ENCODE measurements at places on chromosomes 3 and 15.

DNA sequence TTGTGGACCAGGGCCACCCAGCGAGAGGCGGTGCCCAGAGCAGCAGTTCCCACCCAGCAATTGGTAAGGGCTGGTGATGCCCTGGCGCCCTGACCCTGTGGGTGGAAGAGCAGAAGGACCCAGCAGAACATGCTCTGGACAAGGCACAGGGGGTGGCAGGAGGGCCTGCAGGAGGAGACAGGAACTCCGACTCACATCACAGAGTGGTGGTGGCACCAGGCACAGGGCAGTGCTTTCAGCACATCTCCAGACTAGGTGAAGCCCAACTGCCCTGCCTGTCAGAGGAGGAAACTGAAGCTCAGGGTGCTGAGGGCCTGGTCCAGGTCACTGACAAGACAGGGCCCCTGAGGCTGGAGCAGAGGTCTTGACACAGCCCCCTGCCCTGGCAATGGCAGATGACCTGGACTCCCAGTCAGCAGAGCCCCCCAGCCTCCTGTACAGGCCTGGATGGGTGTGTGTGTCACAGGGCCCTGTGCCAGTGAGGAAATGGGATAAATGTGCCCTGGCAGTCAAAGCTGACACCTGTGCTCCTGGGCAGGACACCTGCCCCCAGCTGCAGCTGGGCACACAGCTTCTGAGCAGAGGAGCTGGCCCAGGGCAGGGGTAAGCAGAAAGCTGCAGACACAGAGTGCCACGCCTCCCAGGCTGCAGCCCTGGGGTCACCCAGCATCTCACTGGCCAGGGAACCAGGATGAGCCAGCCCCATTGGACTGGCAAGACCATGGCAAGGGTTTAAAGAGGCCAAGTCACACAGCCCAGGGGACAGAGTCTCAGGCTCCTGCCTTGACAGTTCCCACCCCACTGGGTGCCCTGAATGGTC, 11.4 kb downstream of the KLF15 start:
- no peak for DNase-seq

DNA sequence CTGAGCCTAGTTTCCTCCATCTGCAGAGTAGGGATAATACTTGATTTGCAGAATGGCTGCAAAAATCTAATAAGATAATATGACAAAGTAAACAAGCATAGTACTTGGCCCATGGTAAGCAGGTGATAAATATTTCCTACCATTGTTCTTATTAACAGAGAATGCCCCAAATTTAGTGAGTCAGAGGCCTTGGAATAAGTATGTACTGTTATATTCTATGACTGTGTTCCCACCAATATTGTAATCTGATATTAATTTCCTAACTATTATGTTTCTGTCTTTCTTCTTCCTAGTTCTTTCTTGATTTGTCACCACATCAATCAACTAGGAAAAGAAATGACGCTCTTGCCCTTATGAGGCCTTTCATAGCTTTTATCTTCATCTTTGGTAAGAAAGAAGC, 178.4 kb upstream of the SLC2A2 start:
- no peak for DNase-seq

DNA sequence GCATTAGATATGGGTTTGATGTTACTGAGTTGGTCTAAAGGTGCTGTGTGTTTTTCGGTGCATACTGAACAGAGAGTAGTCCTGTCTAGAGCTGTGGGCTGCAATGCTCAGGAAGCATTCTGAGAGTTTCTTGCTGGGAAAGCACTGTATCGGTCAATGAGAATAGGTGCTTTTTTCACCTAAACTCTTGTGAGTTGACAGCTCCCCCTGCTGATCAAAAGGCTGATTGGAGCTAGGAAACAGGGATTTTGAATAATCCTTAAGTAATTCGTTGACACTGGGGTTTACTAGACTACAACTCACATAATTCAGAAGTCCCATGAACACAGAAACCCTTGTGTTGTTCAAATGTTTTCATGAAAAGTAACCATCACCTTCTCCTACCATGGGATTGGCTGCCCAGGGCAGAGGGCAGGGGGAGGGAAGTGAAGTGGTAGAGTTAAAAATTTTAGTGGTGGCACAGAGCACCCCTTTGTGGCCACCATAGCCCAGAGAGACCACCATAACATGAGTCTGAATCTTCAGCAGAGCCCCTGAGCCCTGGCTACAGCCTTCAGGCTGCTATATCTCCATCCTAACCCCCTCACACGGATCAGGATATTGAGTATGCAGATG, 13.0 kb upstream of the MANF start:
- DNase-seq: no peak

DNA sequence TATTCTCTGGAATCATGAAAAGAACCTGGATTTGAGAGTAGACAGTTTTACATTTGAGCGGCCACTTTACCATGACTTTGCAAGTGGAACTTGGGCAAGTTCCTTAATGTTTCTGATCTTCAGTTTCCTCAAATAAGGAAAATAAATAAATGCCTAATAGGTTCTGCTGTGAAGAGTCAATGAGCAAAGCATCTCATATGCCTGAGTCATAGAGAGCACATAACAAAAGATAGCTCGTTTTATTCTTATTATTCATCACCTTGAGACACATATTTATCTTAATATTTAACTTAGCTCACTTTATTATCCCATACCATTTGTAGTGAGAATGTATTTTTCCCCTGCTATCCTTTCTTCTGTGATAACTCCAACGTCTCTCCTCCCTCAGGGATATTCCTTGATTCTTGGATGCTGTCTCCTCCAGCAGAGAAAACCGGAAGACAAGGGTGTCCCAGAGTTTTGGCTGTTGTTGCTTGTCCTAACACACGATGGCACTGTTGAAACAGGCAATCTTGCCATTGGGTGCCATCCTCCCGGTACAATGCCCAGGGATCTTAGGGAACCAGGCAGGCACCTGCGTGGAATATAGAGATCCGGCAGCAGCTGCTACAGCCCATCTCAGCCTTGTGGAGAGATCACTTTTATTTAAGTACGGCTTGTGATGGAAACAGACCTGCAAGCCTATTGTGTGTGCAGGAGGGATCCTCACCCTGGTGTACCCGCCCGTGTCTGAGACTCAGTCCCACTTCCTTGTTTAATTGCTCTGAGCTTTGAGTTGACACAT, 33.3 kb upstream of the VPS33B start:
- no peak for DNase-seq

- no peak for DNase-seq
These were observed 788 bp upstream of the DLG1 start for GRCh38 chr3:197298945-197299854.

- DNase-seq: no peak
These were observed at the start of gene CYFIP1 for GRCh38 chr15:22980189-22981050. TSS of gene CYFIP1 (minus strand) at chr15:22980368. CDS start at chr15:22947285, 33,083 bp downstream.

DNA sequence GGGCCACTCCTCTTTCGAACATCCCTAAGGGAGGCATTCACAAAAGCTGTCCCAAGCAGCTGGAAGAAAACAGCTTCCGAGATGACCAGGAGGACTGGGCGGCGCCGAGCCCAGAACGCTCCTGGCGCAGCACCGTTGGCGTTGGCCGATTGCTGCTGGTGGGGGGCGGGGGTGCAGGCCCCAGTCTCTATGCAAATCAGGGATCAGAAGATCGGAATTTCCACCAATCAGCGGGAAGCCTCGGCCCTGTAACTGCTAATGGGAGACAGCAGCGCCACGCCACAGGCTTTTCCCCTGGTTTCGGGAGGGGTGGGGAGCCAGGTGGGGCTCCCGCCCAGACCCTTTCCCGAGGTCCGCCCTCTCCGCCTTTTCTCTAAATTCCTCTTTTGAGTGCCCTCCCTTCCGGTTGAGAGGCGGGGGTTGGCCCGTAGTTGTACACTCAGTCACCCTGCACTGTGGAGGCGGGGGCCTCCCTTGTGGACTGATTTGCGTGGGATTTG, 27.0 kb downstream of the HMCES start:
- no peak for DNase-seq

- DNase-seq: no peak
These were observed 680 bp downstream of the POC1A start for GRCh38 chr3:52153389-52154096.

DNA sequence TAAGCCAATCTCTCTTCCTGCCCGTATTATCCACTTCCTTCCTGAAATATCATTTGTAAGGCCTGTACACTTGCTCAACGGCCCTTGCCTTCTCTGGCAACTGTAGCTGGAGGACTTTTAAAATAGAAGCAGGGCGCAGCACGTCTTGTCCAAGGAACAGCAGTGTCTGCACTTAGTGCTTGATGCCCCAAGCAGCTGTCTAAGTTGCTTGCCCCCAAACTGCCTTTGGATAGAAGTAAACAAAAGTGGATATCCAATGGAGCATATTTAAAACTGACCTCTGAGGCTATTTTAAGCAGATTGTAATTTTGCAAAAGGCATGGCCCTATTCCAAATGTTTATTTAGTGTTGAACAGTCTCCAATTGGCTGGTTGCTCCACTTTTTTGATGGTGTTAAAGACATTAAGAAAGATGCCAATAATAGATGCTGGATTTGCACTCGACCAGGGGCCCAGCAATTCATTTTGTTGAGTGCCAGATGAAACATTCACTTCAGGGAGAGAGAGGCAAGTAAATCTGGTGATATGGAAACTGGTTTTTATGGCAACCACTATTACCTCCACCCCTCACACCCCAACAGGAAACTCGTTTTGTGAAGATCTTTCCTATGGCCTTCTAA, 526.8 kb upstream of the TBL1XR1 start:
- DNase-seq: no peak

- no peak for DNase-seq
These were observed 38.3 kb downstream of the RAB8B start for GRCh38 chr15:63227689-63228088.

DNA sequence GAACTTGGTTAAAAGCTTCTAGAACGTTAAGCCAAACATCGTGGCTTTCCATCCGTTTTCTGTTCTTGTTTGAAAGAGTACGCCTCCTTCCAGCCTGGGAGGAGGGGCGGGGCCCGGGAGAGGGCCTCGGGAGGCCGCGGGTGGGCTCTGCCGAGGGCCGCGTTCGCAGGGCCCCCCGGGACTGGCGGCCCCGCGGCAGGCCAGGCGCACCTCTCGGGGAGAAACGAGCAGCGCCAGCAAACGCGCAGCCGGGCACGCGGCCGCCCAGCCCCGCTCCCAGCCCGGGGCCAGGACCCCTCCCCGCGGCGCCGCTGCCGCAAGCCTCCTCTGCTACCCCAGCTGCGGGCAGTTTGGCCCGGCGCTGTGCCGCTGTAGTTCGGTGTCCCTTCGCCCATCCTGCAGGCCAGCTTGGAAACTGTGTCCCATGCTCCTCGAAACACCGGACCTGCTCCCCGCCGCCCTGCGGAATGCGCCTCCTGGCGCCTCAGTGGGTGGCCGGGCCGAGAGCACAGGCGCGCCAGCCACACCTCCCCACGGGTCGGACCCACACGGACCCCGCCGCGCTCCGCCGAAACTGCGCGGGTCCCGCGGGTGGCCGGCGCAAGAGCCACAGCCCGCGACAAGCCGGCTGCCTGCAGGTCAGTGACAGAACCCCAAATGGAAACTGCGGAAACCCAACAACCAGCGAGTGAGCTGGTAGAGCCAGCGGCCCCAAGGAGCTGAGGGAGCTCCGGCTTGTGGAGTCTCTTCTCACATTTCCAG, 2.3 kb downstream of the OCA2 start:
- DNase-seq: no peak

GRCh38 chr3:49501842-49502241, 31.8 kb downstream of the DAG1 start:
- no peak for DNase-seq

- DNase-seq: no peak
These were observed 29.8 kb upstream of the DLG1 start for GRCh38 chr3:197328198-197328597.

GRCh38 chr15:57432141-57432741, 55.9 kb downstream of the CGNL1 start:
- DNase-seq: no peak

- no peak for DNase-seq
These were observed 18.6 kb downstream of the CCR9 start for GRCh38 chr3:45904931-45905330.

GRCh38 chr3:44235604-44236484, 5.8 kb upstream of the TOPAZ1 start:
- no peak for DNase-seq

DNA sequence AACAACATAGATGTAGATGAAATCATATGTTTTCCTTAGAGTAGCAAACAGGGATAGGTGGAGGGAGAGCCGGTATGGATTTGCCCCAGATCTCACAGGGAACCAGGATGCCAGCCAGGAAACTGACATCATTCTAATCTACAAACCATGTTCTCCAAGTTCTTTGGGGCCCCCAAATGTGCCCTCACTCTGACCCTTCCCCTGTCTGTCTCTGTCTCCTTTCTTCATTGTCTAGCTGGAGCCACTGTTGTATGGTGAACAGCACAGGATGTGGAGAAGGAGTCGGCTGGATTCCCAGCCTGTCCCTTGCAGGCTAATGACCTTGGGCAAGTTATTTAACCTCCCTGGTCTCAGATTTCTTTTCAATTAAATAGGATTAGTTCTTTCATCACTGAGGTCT, 962 bp downstream of the ATP13A5 start:
- no peak for DNase-seq

Measured in activated CD4-positive, CD25-positive, alpha-beta regulatory T cell treated with anti-CD3 and anti-CD28 coated beads, Interleukin-2, amount 50 U/mL, for 16 hours (primary cell).